CD8-positive, alpha-beta T cell (primary cell): ENCODE measurements at places on chromosomes 4 and X.

DNA sequence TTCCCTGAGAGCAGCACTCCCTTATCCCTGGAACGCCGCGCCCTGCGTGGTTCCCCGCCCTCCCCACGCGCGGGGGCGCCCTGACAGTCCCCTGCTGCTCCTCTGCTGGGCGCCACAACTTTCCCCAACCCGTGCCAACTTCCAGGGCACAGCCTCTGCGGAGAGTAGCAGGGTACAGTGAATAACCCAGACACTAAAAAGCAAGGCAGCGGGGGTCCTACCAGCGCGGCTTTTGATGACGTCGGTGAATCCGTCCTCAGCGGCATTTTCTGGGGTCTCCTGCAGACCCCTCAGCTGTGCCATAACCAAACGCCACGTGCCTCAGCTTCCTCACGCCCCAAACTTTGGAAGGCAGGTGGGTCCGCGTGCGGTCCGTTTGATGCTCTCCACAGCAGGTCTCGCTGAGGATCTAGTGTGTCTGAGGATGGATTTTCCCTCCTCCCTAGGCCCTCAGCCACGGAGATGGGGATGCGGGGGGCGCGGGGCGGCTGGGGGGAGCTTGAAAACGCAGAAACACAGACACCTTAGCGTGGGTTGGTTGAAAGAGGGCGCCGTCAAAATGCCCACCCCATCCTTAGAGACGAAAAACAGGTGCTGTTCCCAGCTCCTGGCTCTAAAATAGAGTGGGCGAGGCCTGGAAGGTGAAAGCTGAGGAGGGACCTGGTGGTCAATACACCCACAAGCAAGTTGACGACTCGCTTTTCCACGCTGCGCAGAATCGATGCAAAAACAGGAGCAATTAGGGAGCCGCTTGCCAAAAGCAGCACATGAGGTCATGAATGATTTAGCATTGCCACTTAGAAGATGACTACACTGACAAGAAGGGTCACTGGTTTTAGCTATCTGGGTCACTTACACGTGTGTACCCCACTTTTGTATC, 405.6 kb downstream of the FAM47A start:
- no peak for DNase-seq

GRCh38 chr4:110669663-110670062, 46.8 kb upstream of the PITX2 start:
- no peak for DNase-seq

- no peak for DNase-seq
Measured at GRCh38 chr4:101835121-101835904, 44.8 kb downstream of the BANK1 start.

DNA sequence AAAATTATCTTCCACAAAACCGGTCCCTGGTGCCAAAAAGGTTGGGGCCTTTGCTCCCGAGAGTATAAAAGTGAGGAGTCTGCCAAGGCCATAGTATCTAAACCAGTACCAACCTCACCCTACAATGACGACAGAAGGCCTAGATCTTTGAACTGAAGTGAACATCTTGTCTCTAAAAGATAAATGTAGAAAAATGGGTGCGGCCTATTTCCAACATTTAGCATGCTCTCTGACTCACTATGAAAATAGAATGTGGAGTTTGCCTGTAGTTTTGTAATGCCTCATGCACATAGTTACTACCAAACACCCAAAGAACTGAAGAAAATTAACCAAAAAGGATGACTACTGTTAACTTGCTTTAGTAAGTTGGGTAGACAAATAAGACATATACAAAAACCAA, 218.4 kb downstream of the SLITRK2 start:
- DNase-seq, result no peak

- DNase-seq, result no peak
Measured at GRCh38 chr4:99878604-99879003, 15.6 kb downstream of the LAMTOR3 start.

DNA sequence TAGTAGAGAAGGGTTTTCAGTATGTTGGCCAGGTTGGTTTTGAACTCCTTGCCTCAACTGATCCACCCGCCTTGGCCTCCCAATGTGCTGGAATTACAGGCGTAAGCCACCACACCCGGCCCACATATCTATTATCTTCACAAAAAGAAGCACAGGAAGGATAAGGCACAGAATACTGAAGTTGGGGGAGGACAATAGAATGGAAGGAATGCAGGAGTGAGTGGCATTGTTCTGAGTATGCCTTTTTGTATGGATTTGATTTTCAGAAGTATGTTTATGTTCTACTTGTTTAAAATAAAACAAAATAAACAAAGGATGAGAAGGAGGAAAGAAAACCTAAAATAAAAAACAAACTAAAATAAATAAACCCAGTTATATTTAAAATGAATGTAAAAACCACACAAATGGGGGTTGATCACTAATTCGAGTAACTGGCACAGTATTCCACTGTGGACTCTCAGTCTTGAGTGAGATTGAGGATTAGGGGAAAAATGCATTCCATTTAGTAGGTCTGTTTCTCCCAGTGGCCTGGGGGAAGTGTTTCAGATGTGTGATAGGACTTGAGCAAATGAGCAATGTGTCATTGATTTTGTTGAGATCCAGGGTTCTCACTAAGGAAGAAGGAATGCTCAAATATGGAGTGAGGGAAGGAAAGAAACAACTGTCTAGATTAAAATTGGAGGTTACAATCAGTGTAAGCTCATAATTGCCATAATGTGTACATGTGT, 109.0 kb upstream of the C1QTNF7 start:
- DNase-seq, result no peak

GRCh38 chr4:13920901-13921300, 293.4 kb upstream of the BOD1L1 start:
- DNase-seq, result no peak

DNA sequence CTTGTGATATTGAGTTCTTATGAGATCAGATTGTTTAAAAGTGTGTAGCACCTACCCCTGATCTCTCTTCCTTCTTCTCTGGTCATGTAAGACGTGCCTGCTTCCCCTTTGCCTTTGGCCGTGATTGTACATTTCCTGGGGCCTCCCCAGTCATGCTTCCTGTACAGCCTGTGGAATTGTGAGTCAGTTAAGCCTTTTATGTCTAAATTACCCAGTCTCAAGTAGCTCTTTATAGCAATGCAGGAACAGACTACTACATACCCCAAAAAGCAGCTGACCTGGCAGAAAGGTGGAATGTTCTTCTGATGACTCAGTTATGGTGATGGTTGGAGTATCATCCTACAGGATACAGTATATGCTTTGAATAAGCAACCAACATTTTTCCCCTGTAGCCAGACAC, 11.4 kb upstream of the MCUB start:
- no peak for DNase-seq

- DNase-seq, result no peak
Measured at GRCh38 chr4:40865696-40866095, 115.9 kb downstream of the NSUN7 start.

DNA sequence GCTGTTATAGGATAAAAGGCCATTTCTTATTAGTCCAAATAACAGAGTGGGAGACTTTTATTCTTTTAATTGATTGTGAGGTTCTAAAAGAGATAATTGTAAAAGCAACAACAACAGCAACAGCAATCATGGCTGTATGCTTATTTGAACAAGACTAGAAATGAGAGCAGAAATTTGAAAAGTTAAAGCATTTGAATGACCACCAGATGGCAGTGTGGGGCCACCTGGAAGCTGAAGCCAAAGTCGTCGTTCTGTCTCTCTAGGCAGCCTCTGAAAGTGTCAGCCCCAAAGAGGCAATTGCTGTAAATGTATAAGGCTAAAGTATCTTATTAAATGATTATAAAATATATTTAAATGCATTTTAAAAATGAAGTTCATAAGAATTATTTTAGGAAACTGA, 42.2 kb downstream of the SH2D1A start:
- DNase-seq, result peak; percentile 56

DNA sequence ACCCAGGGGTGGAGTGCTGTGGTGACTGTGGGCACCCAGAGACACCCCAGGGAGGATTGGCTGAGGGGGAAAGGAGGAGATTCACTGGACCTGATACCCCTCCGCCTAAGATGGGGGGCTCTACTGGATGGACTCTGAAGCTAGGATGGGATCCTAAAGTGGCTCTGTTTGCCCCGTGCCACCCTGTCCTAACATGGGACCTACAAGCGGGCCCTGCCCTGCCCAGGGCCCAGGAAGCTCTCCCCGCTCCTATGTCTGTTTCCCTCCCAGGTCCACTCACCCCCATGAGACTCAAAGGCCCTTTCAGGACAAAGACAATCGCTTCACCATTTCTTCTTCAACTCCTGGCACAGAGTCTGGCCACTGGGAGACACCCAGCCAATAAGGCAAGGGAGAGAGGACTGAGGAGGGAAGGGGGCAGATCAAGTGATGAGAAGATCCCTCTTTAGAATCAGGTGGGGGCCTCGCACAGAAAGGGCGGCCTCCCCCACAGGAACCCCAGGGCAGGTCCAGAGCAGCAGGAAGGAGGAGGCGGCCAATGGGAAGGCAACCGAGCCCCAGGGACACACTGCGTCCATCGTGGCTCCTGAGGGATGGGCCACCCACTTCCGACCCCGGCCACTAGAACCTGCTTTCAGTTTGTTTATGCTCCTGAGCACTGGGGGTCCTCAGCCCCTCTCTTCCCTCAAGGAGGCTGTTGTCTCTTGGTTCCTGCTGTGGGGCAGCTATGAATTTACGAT, 155.4 kb downstream of the AFAP1 start:
- no peak for DNase-seq

DNA sequence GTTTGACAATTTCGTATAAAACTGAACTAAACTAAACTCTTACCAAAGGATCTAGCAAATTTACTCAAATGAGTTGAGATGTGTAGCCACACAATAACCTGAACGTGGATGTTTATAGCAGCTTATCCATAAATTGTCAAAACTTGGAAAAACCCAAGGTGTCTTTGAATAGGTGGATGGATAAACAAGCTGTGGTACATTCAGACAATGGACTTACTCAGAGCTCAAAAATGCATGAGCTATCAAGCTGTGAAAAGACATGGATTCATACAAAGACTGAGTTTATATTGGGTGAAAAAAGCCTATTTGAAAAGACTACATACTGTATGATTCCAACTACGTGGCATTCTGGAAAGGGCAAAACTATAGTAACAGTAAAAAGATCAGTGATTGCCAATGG, 69.5 kb downstream of the LARP1B start:
- no peak for DNase-seq

- peak; percentile 1 for DNase-seq
Measured at GRCh38 chrX:71053217-71053621, 14.9 kb downstream of the SNX12 start.

- DNase-seq, result no peak
Measured at GRCh38 chr4:5678977-5679376, 29.4 kb downstream of the EVC2 start.

DNA sequence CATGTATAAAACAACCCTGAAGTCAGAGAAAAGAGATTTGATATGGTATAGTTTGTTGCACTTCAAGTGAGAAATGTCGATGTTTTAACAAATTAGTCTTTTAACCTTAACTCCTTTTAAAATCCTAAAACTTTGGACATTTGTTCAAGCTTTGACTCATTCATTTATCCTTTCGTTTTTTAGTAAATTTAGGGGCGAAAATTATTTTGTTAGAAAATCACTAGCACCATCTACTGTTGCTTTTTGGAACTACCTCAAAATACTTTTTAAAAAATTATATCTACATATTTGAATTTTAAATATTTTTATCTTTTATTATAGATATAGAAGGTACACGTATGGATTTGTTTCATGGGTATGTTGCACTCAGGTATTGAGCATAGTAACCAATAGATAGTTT, 165.1 kb upstream of the POF1B start:
- DNase-seq, result no peak

DNA sequence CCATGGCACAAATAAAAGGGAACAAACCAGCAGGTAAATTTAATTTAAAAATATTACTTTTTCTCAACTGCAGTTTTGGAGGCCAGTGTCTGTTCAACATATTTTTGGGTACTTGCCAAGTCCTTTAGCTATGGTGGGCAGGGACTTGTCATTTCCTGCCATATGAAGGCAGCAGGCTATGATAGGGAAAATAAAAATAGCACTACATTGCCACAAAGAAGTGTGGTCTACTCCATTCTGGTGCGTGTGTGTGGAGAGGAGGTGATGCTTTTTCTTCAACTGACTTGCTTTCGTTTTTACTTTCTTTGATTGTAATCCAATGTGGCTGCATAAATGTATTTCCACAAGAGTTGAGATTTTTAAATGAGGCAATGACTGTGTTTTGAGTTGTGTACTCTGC, 17.2 kb downstream of the GPR174 start:
- peak; percentile 43 for DNase-seq

GRCh38 chr4:139986106-139986505, 167.9 kb downstream of the MAML3 start:
- DNase-seq, result no peak

GRCh38 chr4:7435471-7436061, 836 bp upstream of the PSAPL1 start:
- DNase-seq, result no peak

GRCh38 chr4:152221816-152222516, 313.9 kb downstream of the FBXW7 start:
- DNase-seq, result no peak

GRCh38 chr4:75037252-75037651, 104.3 kb downstream of the PARM1 start:
- no peak for DNase-seq

- no peak for DNase-seq
Measured at GRCh38 chrX:121160987-121161386, 113.6 kb downstream of the GLUD2 start.

GRCh38 chrX:131397891-131398290, 108.8 kb upstream of the IGSF1 start:
- no peak for DNase-seq

GRCh38 chr4:116913451-116913850, 171.9 kb downstream of the TRAM1L1 start:
- no peak for DNase-seq
